Thoracic aorta (tissue), 2 donors: ENCODE measurements at places on chromosomes 12 and 14. TPM values are rescaled to one million over a fixed set of nuclear protein-coding genes. Genes with fewer than 3 reads are reported as not detected.

- DNase-seq, result no peak
These were observed 300.8 kb downstream of the SSPN start for GRCh38 chr12:26496170-26496569.

GRCh38 chr12:89087876-89088275, 264.4 kb downstream of the DUSP6 start:
- DNase-seq, result no peak

Gene OR4E2
- not detected for total RNA-seq

Gene TAMALIN
- total RNA-seq, result 21.9 TPM

Gene DUSP16
- 23.4 TPM for total RNA-seq
